ENCODE measurements at places on chromosomes 11 and 22.
A peak's percentile ranks its signal among the peaks of the same experiment; 100 is the strongest.

DNA sequence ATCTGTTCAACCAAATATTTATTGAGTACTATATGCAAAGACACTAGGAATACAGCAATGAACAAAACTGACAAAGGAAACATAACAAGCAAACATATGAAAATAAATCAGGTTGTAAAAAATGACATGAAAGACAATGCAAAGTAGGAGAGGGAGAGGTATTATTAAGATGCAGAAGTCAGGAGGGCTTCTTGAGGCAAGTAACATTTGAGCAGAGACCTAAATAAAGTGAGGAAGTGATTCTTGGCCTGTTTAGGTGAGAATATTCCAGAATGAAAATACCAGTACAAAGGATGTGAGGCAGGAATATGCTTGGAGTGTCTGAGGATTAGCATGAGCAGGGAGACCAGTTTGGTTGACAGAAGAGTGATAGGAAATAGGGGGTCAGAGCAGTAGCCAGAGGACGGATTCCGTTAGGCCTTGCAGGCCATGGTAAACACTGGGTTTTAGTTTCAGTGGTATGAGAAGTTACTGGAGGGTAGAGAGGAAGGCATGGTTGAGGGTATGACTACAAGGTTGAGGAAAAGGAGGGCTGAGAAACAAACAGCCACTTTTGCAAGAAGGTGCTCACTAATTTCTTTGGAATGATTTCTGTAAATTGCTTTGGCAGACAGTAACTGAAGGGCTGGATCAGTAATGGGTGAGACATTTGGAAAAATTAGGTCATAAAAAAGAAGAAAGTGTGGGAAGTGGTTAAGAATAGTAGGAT is 191.9 kb downstream of the SWAP70 start:
- DNase-seq: no peak

DNA sequence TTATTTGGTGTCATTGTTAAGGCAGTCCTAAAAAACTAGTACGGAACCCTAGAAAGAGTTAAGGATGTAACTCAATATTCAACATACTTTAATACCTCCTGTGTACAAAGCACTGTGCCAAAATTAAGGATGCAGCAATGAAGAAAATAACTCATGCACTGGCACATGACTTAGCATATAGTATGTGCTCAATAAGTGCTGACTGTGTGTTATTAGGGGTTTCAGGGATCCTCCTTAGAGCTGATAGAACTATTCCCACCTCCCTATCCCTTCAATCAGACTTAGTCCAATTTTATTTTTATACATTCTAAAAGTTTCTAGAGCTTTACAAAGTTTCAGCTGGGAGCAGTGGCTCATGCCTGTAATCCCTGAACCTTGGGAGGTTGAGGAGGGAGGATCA is 6.1 kb upstream of the FEZ1 start:
- DNase-seq: no peak

DNA sequence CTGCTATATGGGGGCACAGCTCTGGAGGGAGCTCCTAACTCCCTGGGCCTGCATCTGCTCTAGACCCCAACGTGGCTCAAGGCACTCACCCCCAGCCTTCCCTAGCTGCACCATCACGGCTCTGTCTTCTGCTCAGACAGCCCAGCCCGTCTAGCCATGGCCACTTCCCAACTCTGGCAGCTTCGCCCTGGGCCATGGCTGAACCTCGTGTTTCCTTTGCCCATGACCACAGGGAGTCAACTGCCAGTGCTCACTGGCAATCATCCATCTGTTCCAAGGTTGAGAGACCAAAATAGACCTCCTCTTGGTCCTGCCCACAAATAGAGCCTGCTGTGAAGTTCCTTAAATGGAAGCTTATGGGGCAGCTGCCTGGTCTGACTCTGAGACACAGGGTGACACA is 5.4 kb downstream of the LMO1 start:
- DNase-seq: no peak

DNA sequence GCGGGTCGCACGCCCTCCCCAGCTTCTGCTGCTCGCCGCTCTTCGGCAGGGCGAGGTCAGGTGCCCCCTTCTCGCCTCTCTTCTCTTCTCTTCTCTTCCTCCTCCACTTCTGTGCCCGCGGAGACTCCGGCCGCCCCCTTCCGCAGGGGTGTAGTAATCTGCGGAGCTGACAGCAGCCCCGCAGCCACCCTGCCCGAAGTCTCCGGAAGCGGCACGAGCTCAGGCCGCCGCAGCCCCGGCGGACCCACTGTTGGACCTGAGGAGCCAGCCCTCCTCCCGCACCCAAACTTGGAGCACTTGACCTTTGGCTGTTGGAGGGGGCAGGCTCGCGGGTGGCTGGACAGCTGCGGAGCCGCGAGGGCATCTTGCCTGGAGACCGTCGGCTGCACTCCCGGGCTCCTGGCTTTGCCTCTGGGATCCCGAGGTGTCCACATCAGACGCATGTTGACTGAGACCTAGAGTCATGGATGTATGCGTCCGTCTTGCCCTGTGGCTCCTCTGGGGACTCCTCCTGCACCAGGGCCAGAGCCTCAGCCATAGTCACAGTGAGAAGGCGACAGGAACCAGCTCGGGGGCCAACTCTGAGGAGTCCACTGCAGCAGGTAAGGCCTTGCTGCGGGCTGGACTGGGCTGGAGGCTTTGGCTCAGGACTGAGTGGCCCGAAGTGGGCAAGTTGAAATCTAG is 486 bp downstream of the STIM1 start:
- no peak for DNase-seq

DNA sequence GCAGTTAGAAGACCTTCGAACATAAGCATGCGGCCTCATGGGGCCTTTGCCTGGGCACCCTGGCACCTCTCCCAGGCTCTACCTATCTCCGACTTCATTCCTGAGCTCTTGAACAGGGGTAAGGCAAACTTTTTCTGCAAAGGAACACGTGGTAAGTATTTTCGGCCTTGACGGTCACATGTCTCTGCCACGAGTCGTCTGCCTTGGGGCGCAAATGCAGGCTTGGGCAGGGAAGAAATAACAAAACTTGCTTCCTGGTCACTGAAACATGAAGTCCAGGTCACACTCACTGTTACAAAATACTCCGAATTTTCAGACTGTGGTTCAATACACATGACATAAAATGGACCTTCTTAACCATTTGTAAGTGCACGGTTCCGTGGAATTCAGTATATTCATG is 3.4 kb upstream of the ASCL2 start:
- DNase-seq: no peak

DNA sequence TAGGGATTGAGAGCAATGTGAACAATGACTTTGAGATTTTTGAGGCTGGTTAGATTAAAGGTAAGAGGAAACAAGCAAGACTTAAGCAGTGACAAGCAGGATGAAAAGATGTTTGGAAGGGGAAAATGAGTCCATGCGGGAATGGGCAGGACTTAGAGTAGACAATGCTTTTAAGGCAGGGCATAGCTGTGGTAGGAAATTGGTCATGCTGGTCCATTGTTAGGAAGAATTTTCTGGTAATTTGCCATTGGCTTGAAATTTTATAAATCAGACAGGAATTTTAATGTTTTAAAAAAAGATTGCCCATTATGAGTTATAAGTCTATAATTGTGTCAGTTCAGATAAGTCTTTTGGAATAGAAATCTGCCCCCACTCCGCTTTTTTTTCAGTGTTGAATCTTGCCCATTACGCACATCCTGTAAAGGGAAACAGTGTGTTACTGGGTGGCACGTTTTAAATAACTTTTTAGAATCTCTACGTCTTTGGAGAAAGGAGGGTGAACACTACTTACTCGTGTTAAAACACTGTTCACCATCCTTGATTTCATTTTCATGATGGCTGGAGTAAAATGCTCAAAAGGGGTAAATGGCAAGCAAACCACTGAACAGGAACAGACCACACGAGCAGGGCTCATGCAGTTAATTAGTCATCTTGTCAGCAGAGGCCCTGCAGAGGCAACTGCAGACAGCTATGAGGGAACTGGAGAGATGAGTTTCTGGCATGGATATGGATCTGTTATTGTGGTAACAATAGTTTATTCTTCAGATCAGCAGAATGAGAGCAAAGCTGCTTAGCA is 25.0 kb downstream of the SWAP70 start:
- DNase-seq: peak; percentile 36

- no peak for DNase-seq
Measured at GRCh38 chr11:123681030-123681429, 26.6 kb upstream of the SCN3B start.

DNA sequence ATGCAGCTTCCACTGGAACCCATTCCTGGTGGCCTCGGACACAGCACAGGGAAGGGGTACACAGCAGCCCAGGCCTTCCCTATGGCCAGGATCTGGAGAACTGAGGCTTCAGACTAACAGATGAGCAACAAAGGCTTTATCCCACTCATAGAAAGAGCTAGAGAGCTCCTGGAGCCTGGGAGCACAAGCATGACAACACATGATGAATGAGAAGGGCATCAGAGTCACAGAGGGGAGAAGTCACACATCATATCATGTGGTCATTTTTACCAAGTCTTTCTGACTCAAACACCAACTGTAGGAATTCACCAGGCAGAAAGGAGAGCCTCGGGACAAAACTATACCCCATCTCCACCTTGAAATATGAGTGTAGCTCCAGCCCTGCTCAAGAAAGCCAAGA is 43.2 kb downstream of the NRXN2 start:
- no peak for DNase-seq

DNA sequence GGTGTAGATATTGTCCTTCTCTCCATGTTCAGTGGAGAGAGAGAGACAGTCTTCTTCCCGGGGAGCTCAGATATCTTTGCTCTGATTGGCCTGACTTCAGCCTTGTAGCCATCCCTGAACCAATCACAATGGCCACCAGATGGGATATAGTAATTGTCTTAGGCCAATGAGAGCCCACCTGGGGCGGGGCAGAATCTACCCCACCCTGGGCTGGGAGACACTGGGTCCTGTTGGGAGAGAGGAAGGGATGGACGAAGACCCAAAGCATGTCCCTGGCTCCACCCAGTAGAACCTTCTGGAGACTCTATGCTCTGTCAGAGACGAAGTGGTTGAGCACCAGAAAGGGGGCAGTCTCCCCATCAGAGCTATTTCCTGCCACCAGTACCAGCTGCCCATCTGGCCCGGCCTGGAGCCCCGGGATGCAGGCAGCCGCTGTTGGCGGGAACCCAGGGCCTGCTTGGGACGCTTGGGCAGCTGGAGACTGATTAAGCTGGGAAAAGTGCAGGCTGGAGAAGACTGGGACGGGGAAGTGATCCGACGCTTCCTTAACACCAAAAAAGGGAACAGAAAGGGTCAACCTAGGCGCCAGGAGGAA is 31.6 kb upstream of the CBX7 start:
- no peak for DNase-seq

- no peak for DNase-seq
Measured at GRCh38 chr11:81301166-81301830, 1432.4 kb downstream of the FAM181B start.

- no peak for DNase-seq
Measured at GRCh38 chr11:120067438-120068113, 70.3 kb downstream of the TRIM29 start.
